ENCODE measurements at places on chromosomes 1 and 21.

- DNase-seq = no peak
These were observed 5.8 kb downstream of the PDZK1 start for GRCh38 chr1:145701306-145701862.

- DNase-seq = no peak
These were observed 6.4 kb downstream of the PLPPR4 start for GRCh38 chr1:99270646-99271045.

DNA sequence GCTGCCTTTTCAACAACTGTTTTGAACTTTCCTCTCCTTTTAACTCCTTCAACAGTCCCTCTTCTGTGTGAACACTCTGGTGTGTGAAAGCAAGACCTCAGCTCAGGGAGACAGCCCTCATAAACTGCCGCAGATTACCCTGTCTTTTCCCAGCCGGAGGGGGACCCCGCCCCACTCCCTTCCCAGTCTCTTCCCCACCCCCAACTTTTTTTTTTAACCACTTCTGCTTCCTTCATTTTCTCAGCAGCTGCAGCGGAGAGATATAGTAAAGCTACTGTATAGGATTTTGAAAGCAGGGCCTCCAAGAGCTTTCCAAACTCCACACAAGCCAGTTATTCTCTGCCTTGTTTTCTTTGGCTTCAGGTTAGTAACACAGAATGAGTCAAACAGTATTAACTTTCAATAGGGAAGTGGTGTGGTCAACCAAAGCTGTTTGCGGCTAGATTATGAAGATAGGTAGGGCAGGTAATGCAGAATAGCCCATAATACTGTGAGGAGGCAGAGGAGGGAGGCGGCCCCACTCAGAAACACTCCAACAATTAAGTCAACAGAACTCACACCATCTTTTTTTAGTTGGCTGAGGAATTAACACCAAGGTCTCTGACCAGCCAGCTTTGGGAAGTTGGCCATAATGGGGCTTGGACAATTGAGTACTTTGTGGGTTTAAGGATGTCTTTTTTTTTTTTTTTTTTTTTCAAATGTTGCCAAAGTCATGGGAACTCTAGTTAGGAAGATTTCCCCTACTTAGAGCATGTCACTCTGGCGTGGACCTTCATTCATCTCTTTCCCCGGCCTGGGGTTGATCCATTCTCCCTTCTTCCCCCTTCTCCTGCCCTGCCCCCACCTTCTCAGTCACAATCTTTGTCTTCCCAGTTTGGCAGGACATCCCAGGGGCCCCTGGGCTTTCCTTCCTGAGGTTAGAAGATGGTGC, 177.0 kb downstream of the CLIC6 start:
- DNase-seq = no peak

GRCh38 chr1:89631816-89632656, 884 bp upstream of the LRRC8C start:
- DNase-seq = no peak

DNA sequence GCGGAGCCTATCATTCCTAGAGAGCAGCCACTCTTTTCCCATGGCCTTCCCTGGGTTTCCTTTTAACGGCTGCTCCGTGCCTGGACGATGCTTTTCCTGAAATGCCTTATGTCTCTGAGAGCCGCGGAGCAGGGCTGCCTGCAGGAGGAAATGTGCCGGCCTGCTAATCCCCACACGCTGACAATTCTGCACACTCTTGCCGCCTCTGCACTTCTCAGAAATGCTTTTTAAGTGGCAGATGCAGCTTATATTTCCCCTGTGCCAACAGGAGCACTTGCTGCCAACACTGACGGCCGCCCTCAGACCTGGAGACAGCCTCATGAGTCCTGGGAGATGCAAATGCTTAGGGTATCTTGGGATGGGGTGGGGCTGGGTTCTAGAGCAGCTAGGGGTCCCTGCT, 253.2 kb downstream of the GRIK3 start:
- no peak for DNase-seq

DNA sequence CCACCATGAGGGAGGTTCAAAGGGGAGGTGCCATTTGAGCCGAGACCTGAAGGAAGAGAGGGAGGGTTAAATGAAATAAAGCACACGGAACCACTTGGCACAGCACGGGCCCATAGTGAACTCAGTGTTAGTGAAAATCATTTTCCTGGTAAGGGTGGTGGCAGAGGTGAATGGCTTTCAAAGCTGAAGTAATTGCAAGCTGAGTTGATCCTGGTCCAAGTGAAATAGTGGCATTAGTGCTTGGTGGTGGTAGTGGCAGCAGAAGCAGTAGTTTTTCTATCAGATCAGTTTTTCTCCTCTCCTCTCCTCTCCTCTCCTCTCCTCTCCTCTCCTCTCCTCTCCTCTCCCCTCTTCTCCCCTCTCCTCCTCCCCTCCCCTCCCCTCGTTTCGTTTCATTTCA, 30.5 kb upstream of the SRSF10 start:
- DNase-seq = no peak

GRCh38 chr1:1293263-1294249, 13.3 kb downstream of the SCNN1D start:
- no peak for DNase-seq

DNA sequence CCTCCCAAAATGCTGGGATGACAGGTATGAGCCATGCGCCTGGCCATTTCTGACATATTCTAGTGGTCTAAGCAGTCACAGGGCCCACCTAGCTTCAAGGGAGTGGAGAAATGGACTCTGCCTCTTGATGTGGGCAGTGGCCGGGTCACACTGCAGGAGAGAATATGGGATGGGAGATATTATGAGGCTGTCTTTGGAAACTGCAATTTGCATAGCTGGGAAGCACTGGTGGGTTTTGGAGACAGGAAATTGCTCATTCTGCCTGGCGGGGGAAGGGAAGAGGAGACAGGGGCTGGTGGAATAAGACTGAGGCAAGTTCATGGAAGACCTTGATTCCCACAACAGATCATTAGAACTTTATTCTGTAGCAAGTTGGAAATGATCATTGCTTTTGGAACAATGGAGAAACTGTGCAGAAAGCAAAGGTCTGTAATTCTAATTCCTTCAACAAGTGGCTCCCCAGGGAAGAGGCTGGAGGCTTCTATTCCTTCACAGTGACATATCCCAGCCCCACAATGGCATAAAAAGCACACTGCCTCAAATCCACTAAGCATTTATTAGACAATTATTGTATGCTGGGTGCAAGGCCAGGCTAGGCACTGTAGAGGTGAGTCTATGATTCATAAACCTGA, 10.5 kb downstream of the NCMAP start:
- no peak for DNase-seq

- no peak for DNase-seq
These were observed 26.1 kb downstream of the VPS13D start for GRCh38 chr1:12255913-12256312.

- peak; percentile 25 for DNase-seq
These were observed 1.8 kb downstream of the HSF2BP start for GRCh38 chr21:43657355-43658087.

DNA sequence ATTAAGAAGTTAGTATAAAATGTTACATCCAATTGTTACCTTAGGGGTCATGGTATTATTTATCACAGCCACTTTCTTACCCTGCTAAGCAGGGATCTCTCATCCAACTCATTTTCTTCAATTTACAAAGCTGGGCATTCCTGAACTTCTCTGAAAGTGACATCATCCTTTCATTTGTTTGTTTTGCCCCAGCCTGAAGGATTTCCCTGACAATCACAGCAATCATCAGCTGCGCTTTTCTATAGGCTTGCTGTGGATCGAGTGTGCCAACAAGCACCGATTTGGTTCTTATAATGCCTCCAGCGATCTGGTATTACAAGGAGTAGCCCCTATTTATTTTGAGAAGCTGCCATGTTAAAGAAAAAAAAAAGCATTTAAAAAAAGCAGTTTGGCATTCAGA, 240.2 kb downstream of the USH2A start:
- DNase-seq = no peak

DNA sequence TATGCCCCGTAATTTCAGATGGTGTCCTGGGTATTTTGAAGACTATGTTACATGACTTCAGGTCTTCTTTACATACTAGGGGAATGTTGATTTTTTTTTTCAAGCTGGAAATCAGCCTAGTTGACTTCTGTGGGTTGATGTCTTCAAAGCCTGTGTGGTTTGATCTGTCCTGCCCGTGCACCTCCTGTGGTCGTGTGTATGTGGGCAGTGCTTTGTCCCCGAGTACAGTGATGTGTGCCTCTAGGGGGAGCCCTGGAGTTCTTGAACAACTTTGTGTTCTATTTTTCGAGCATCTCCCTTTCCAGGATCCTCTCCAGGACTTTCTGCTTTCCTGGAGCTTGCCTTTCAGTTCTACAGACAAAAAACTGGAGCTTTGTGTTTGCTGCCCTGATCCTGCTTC, 28.9 kb downstream of the OBSCN start:
- peak; percentile 26 for DNase-seq

Measured in suppressor macrophage (primary cell).